ENCODE measurements at places on chromosomes 5 and 9.

DNA sequence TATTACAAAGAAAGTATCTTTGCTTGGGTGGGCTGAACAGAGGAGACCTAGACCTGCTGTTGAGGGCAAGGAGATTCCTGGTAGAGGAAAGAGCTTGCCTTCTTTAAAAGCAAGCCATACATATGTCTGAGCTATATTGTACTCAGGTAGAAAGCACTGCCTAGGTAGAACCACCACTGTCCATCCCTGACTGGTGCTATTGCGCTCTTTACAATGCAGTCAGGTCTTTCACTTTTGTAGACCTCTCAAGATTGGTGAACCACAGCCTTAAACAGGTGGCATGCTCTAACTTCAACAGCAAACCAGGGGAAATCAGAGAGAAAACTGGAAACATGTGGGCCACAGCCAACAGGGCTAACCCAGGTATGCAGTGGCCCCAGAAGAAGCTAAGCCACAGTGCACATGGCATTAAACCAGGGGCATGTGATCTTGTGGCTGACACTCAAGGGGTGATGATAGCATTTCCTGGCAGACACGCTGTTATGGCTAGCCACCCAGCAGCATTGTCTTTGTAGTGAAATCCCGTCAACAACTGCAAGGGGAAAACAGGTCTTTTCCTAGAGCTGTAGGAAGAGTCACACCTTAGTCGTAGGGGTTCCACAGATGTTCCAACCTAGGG is 253.9 kb upstream of the PCSK5 start:
- no peak for DNase-seq

GRCh38 chr9:135255841-135256580 is 168.5 kb downstream of the OLFM1 start:
- DNase-seq: no peak

DNA sequence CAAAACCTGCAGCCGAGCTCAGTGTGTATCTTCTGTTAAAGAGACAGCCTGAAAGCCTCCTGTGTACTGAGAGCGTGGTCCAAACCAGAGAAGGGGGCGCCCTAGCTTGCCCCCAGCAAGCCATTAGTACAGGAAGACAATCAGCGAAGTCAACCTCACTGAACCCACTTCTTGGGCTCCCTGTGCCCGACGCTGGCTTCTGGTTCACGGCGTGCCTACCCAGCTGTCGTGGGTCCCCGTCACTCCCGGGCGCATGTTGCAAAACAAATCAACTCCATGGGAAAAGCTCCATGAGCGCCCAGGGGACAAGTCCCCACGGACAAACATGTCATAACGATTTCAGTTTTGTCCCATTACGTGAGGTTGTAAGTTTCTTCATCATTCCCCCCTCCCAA is 326.9 kb downstream of the SH3GL2 start:
- no peak for DNase-seq

DNA sequence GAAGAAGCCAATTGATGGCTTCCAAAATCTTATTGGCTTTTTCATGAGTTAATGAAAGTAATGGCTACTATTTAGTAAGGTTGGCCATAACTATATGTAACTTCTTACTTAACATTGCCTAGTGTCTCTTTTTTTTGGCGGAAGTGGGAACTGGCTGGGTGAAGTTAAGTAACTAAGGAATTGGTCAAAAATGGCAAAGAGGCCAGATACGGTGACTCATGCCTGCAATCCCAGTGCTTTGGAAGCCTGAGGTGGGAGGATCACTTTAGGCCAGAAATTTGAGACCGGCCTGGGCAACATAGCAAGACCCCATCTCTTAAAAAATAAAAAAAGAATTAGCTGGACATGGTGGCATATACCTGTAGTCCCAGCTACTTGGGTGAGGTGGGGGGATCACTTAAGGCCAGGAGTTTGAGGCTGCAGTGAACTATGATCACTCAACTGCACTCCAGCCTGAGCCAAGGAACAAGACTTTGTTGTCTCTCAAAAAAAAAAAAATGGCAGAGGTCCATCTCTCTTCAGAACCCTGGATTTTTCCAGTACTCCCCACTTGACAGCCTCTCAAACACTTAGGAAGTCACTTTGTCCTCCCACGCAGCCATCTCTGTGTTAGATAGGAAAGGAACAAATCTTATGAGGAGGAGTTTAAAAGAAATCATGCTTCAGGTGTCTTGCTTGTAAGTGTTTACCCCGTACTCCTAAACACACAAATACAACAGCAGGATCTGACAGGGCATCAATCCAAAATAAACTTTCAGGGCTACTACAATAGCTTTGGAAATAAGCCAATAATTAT is 75.7 kb downstream of the TEK start:
- DNase-seq: no peak

GRCh38 chr5:121737120-121737519 is 114.6 kb upstream of the FTMT start:
- no peak for DNase-seq

- no peak for DNase-seq
These were observed 10.4 kb downstream of the CCL28 start for GRCh38 chr5:43401827-43402226.

DNA sequence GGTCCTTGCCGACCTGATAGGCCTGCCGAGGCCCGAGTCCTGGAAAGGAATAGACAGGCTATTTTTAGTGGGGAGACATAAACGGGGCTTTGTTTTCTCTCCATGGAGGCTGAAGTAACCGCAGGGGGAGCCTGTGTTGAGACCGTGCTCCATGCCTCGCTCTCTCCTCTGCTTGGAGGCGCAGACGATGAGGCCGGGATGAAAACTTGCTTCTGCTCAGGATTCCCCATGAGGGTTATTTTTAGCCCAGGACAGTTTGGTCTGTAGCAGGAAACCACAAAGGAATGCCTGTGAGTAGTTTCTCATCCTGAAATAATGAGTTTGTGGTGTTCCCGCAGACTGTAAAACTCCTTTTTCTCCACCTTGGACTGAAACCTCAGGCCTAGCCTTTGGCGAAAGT is 81.9 kb upstream of the RARS1 start:
- DNase-seq: no peak

DNA sequence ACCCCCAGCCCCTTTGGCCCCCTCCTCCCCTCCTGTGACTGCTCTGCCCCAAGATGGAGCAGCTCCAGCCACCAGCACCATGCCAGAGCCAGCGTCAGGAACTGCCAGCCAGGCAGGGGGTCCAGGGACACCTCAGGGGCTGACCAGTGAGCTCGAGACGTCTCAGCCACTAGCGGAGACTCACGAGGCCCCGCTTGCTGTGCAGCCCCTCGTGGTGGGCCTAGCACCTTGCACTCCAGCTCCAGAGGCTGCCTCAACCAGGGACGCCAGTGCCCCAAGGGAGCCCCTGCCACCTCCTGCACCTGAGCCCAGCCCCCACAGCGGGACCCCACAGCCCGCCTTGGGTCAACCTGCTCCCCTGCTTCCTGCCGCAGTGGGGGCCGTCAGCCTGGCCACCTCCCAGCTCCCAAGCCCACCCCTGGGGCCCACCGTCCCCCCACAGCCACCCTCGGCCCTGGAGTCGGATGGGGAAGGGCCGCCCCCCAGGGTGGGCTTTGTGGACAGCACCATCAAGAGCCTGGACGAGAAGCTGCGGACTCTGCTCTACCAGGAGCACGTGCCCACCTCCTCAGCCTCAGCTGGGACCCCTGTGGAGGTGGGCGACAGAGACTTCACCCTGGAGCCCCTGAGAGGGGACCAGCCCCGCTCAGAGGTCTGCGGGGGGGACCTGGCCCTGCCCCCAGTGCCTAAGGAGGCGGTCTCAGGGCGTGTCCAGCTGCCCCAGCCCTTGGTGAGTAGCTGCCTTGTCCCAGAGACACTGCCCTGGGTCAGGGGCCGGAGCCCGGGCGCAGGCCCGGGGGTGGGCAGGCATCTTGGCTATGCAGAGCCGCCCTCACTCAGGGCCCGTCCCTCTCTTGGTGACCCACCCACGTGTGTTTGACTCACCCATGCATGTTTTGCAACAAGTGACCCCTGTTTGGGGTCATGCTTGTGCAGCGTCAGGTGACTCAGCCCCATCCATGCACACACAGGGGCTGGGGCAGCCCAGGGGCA is 105.2 kb downstream of the WNK2 start:
- DNase-seq: no peak

DNA sequence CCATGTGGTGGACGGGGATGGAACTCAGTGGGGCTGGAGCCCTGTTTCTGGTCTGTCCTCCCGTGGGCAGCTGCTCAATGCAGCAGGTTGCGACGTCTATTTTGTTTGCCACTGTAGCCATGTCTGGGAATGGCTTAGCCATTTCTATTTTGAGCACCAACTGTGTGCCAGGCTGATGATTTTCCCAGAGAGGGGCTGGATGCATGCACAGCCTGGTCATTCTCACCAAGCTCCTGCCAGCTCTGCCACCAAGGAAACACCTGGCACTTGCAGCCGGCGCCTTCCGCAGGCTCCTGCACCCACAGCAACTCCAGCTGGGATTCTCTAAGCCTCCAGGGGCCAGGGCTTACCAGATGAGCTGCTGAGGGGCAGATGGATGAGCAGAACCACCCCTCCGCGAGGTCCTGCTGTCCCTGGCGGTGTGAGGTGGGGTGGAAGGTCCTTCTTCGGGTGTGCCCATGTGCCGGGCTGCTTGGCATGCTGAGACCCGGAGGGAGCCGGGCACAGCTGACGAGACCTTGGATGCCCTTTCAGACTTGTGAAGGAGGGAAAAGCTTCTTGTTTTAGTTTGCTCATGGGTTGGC is 151.2 kb downstream of the RXRA start:
- DNase-seq: no peak

GRCh38 chr9:100432736-100433135 is 5.8 kb downstream of the MSANTD3 start:
- DNase-seq: no peak

- DNase-seq: no peak
These were observed 22.5 kb upstream of the HMGCS1 start for GRCh38 chr5:43335681-43336080.

DNA sequence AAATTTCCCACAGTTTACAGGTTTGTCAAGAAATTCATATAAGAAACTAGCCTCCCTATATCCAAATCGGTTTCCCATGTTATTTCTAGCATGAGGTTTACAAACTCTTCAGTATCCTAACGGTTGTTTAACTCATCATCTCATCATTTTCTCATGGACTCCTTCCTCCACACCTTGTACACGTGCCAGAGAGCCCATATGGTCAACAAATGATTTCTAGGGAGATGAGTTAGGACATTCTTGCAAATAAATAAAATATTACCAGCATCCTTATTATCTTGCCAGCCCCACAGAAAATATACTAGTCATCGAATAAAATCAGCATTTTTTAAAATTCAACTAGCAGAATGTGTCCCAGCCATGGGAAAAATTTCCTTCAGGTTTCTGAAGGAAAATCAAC is 285.2 kb downstream of the EBF1 start:
- DNase-seq: no peak
